ENCODE measurements at places on chromosomes 4 and X.
A peak's percentile ranks its signal among the peaks of the same experiment; 100 is the strongest.

DNA sequence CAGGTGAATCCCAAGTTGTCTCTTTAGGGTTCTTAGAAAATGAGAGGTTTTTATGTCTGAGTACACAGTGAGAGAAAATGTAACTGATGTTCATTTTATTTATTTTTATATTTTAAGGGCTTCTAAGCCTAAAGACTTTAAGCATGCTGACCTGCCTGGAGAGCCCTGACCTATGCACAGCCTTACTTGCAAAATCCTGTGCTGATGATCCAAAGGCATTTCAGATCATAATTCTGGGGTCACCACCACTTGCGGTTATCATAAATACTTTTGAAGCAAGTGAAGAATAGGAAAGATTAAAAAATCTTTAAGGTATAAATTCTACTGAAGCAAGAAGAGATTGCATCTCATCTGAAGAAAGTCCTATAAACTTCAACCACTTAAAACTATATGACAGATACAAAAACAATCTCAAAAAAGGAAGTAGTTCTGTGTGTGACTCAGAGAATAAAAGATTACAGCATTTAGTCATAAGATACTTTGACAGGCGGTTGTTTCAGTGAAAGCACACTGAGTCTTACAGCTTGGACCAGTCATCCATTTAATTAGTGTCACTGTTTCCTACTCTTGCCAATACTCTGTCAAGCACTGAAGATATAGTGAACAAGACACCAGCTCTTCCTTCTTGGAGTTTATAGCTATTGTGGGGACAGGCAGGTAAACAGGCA, 245.2 kb upstream of the DIPK2B start:
- DNase-seq = no peak

DNA sequence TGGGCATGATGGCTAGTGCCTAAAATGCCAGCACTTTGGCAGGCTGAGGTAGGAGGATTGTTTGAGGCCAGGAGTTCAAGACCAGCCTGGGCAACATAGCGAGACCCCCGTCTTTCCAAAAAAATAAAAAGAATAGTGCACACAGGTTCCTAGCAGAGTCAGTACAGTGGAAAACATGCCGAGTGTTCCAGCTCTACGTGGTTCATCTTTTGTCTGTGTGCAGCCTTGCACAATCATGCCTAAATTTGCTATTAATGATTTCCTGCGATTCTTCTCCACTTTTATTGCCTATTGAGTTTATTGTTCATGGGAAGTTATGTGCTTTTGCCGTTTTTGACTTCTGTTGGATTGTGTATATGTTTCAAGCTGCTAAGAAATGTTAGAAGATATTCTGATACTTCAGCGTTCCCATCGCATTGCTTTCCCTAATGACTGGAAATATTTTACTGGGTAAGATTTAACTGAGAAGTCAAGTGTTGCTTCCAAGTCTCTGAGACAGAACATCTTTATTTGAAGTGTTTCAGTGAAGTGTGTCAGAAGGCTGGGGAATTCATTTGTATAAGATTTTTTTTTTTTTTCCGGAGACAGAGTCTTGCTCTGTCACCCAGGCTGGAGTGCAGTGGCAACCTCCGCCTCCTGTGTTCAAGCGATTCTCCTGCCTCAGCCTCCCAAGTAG, 11.3 kb downstream of the DOCK11 start:
- no peak for DNase-seq

DNA sequence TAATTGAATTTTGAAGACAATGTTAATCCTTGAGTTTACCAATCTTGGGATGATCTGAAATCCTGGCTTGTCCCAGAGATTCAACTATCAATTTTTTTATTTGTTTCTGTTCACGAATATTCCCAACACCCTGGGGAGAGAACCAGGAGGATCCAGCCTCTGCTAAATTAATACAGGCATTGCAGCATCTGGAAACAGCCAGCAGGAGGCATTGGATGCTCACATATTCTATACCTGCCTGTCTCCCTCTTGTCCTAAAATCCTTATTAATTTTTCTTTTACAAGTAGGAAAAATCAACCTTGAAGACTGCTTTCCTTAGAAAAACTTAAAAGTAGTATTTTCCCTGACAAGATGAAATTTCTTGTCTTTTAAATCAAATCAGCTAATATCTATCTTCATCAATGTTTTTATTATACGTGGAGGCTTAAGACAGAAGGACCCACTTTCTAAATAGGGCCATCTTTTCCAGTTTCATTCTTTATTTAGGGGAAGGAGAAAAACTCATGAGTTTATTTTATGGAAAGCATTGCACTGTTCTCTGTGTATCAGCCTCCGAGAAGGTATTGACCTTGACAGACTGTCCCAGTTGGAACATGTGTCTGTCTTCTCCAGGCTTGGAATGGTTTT, 102.4 kb downstream of the CLNK start:
- peak; percentile 27 for DNase-seq

- DNase-seq = no peak
These were observed 234.2 kb upstream of the MID1 start for GRCh38 chrX:10854594-10854993.

- no peak for DNase-seq
These were observed 10.8 kb downstream of the LARP7 start for GRCh38 chr4:112647785-112648184.

DNA sequence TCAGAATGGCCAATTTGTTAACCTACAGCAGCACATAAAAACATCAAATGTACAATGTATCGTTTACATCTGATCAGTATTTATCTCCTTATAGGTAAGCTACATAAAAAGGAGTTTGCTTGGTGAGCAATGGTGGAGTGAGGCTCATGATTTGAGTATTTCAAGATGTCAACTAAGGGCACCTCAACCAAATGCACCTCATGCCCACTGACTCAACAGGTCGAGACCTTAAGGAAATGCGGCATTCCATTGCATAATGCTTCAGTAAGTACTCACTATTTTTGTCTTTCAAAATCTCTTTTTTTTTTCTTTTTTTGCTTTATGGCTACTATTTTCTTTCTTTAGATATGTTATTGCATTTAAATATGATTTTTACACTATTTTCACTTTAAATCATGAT, 181.0 kb upstream of the TLL1 start:
- DNase-seq = no peak

GRCh38 chr4:122963216-122963615, 40.8 kb upstream of the NUDT6 start:
- DNase-seq = no peak

GRCh38 chr4:94691552-94691951, 66.2 kb upstream of the BMPR1B start:
- DNase-seq = no peak

DNA sequence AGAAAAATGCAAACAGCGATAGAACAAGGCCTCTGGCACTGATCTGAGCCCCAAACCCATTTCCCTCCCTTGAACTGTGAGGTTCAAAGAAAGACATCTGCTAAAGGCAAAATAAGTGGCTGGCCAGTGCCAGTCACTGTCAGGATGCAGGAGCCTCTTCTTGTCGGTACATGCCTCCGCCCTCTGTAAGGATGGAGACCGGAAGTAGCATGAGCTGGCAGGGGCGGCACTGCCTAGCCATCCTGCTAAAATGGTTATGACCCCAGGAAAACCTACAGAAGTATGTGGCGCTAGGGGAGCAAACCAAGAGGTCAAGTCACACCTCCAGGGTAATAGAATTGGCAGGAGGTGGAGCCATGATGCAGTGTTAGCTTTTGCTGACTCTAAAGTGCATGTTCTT, 180.3 kb downstream of the DCLK2 start:
- no peak for DNase-seq

All from HuH-7.5 (cell line).